ENCODE measurements at places on chromosomes 5 and 9.

GRCh38 chr5:6732634-6733410 is 19.6 kb downstream of the TENT4A start:
- no peak for DNase-seq

DNA sequence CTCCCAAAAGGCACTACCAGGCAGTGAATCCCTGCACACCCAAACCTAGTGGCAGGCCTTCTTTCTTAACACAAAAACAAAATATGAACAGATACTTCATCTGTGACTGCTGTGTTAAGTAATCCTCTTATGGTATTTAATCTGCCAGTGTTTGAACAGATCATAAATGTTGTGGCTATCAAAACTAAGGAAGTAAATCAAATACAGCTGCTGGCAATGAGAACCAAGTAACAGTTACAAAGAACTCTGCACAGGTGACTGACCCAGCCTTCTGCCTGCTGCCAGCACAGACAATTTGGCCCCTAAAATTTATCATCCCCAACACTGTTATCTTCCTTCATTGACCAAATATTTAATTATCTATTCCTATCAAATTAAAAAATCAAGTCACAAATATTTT is 78.0 kb downstream of the GNAQ start:
- no peak for DNase-seq

DNA sequence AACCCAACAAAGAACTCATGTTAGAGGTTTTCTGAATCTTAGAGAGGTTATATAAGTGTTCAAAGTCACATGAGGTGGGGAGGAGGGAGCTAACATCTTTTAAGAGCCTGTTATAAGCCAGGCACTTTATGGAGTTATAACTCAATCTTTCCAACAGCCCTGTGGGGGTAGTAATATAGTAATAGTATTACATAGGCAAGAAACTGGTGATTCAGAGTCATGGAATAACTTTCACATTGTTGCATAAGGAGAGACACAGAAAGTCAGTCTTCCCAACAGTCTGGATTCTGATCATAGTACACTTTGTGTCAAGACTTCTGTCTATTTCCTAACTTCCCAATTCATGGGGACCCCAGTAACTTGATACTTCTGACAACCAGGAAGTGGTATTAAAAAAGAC is 89.2 kb downstream of the ACER2 start:
- DNase-seq: no peak

- DNase-seq: no peak
Observed at GRCh38 chr9:121123816-121124535, 49.2 kb downstream of the CNTRL start.

GRCh38 chr5:957748-958485 is 50.7 kb upstream of the NKD2 start:
- no peak for DNase-seq
